ENCODE measurements at places on chromosomes 4 and X. TPM values are rescaled to one million over a fixed set of nuclear protein-coding genes. Genes with fewer than 3 reads are reported as not detected.

Gene GPRASP2
- total RNA-seq: 27.9 TPM

DNA sequence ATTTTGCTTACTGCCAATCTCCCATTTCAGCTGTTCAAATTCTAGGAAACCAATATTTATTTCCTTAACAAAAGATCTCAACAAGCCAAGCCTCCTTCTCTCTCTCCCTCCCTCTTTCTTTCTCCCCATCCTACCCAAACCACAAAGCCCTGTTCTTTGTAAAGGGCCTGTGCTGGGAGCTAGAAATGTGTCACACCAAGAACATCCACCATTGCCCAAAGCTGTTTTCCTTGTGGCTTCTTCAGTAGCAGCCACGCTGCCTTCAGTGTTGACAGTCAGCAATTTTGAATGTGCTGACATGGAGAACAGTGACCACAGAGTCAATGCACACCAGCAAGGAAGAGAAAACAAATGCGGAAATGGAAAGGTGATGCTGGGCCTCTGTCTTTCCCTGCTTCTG, 203.0 kb downstream of the MAML3 start:
- H3K4me1 ChIP-seq: no peaks in the 10 kb centered on the region
- H3K27me3 ChIP-seq: no peaks in the 10 kb centered on the region
- no peak overlapping the region for H3K4me3 ChIP-seq
- peak; percentile 37 for DNase-seq

GRCh38 chr4:146310319-146311021, 96.1 kb downstream of the REELD1 start:
- no peaks in the 10 kb centered on the region for H3K27me3 ChIP-seq
- no peak overlapping the region for H3K4me3 ChIP-seq
- no peak overlapping the region for H3K27ac ChIP-seq
- no peaks in the 10 kb centered on the region for H3K4me1 ChIP-seq

- no peaks in the 10 kb centered on the region for H3K4me1 ChIP-seq
- no peak overlapping the region for H3K4me3 ChIP-seq
- peak; percentile 58 for DNase-seq
- peaks cover 10% of the 10 kb centered on the region for H3K27me3 ChIP-seq
- H3K27ac ChIP-seq: no peak overlapping the region
These were observed 107.5 kb upstream of the RPL34 start for GRCh38 chr4:108512615-108513505.

Gene DKC1
- 22.8 TPM for total RNA-seq

DNA sequence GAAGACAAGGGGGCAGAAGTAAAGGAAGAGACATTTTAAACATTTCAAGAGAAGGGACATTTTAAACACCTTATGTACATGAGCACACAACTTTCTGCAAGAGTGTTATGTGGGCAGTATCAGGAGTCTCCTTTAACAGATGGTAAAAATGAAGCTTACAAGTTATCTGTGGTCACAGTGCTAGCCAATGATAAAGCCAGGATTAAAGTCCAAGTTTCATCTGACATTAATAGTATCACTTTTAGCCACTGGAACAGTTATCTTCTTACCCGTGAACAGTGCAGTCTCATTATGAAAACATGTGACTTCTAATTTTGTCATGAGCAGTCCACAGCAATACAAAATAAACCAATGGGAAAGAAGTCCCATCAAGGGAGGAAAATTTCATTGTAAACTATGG, 627.9 kb upstream of the AGA start:
- no peak overlapping the region for H3K4me3 ChIP-seq
- H3K27me3 ChIP-seq: no peaks in the 10 kb centered on the region

Gene AFAP1
- 25.4 TPM for total RNA-seq

GRCh38 chrX:68932611-68933010, 103.8 kb downstream of the EFNB1 start:
- H3K27me3 ChIP-seq: peaks cover 45% of the 10 kb centered on the region
- no peak overlapping the region for H3K27ac ChIP-seq
- H3K36me3 ChIP-seq: no peaks in the 10 kb centered on the region
- DNase-seq: no peak
- peaks cover 21% of the 10 kb centered on the region for H3K4me1 ChIP-seq
- no peak overlapping the region for H3K4me3 ChIP-seq

- H3K4me1 ChIP-seq: no peaks in the 10 kb centered on the region
- no peak overlapping the region for H3K27ac ChIP-seq
- peaks cover 27% of the 10 kb centered on the region for H3K27me3 ChIP-seq
- H3K36me3 ChIP-seq: no peaks in the 10 kb centered on the region
- DNase-seq: peak; percentile 38
These were observed 8.1 kb upstream of the GPR119 start for GRCh38 chrX:130393451-130394074.

DNA sequence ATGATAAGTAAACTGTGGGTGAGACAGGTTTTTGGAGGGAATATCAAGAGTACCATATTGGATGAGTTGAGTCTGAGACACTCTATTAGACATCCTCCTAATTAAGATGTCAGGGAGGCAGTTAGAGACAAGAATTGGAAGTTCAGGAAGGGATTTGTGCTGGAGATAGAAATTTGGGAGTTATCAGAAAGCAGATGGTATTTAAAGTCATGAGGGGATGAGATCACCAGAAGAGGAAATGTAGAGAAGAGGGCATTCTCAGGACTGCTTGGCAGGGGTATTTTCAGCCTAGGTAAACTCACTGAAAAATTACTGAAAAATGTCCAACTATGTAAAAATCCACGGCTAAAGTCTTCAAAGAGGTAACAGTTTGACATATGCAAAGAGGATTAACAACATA, 161.6 kb upstream of the PGRMC2 start:
- no peaks in the 10 kb centered on the region for H3K27me3 ChIP-seq
- no peak overlapping the region for H3K4me3 ChIP-seq
- no peak for DNase-seq
- H3K27ac ChIP-seq: no peak overlapping the region
- peaks cover 2% of the 10 kb centered on the region for H3K4me1 ChIP-seq

- H3K27ac ChIP-seq: peak overlapping the region; percentile 2
- DNase-seq: peak; percentile 63
- H3K4me3 ChIP-seq: no peak overlapping the region
- peaks cover 28% of the 10 kb centered on the region for H3K4me1 ChIP-seq
- no peaks in the 10 kb centered on the region for H3K27me3 ChIP-seq
These were observed 32.7 kb downstream of the ELF2 start for GRCh38 chr4:139144161-139144859.

Gene SOWAHD
- 0.49 TPM for total RNA-seq

All from muscle of leg (tissue), 16 donors.